ENCODE measurements at places on chromosomes 3 and 15.

DNA sequence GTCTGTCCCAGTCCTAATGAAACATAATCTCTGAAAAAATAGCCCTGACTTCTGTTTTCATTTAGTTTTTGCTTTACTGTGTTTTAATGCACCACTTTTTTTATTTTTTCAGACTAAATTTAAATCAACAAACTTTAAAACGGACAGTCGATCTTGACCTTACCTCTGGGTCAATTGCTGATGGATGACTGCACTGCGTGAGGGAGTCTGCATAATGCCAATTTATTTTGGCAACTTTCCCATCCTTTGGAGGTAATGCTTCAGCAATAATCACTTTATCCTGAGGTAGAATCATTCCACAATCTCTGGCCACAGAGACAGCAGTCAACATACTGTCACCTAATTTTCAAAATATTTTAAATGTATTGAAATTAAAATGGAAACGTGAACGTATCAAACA, 32.5 kb upstream of the GP5 start:
- DNase-seq, result no peak

DNA sequence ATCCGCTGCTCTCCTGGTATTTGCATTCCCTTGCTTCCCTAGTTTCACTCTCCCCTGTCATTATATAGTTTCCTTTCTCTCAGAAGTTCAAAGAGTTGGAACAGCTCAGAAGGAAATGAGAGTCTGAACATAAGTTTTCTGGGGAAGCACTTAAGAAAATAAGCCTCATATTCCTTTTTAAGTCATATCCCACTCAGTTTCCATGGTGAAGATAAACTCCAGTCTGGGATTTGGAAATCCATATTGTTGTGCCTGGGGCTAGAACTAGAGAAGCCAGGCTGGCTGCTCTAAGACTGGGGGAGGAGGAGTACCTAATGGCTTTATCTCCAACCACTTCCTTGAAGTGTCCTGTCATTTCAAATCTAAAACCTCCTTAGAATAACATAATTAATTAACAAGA, 134.2 kb upstream of the ALCAM start:
- DNase-seq, result no peak

- no peak for DNase-seq
Observed at GRCh38 chr3:72558001-72558400, 290.2 kb downstream of the SHQ1 start.

GRCh38 chr3:38834717-38835116, 18.7 kb upstream of the SCN10A start:
- no peak for DNase-seq

DNA sequence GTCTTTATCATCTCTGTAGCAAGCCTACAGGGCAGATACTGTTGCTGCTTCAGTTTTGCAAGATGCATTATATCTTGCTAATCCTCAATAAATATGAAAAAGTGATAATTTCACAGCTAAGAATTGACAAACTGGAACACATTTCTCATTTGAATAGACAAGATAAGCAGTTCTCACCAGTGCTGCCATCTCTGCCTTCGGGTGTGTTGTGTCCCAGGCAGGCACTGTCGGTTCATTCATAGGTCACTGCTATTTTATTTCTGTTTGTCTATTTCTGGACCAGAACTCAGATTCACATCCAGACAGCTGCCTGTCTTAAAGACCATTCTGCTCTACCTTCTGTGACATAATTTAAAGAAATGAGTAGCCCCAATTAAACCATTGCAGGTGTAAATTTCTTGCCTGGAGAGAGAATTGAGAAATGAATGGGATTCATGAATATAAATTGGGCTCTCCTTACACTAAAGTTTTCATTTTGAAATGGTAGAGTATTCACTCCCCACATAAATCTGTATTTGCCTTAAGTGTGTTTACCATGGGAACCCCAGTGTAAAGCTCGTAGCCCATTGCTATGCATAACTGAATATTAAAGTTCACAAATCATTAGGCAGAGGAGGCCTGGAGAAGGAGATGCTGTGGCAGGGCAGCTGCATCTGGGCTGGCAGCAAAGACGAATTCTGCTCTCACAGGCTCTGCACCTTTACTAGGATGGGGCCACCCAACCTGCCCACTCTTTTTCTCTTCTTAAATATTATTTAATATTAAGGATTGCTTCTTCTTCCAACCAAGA, 149.9 kb downstream of the ARPP21 start:
- DNase-seq, result no peak
